Activated CD4-positive, alpha-beta T cell treated with anti-CD3 and anti-CD28 coated beads for 48 hours (primary cell): ENCODE measurements at places on chromosomes 7 and 10.

- no peak for DNase-seq
Observed at GRCh38 chr7:96417784-96418183, 95.9 kb upstream of the SLC25A13 start.

DNA sequence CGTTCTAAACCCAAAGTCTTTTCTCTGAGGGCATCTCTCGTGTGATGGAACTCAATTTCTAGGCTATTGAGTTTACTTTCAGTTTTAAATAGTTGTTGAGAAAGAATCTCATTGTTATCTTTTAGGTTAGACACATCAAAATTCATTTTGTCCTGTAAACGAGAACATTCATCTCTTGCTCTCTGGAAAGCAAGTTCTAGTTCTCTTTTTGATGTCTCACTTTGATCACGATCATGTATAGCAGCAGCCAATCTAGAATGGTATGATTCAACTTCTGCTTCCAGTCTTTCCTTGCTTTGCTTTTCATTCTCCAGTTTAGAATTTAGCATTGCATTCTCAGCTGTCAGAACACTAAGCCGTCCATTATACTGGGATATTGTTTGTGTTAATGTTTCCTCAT, 65.1 kb downstream of the ANKRD26 start:
- DNase-seq = no peak

DNA sequence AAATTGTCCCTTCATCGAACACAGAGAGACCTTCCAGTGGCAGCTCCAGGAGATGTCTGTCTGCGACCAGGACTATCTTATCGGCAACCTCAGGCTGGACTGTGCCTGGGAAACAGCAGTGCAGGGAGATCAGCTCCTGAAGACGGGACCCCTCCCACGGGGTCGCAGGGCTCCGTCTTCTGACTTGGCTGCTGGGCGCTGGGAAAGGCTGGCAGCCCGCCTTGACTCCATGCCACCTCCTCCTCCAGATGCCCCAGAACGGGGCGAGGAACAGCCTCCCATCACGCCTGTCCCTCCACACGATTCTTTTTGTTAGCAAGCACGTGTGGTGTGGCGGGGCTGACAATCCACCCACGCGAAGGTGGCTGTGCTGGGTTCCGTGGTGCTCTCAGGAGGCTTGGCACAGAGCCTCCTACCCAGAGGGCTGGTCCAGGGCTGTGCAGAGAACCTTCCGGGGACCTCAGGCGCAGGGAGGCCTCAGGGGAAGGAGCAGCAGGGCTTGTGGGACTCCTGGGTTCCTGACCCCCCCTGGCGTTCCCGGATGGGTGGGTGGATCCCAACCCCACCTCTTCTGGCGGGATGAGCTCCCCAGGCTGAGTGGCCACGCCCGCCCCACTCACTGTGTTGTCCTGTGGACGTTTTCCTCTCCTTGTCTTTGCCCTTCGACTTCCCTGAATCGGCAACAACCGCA, 47.6 kb upstream of the NKX6-2 start:
- DNase-seq = no peak

DNA sequence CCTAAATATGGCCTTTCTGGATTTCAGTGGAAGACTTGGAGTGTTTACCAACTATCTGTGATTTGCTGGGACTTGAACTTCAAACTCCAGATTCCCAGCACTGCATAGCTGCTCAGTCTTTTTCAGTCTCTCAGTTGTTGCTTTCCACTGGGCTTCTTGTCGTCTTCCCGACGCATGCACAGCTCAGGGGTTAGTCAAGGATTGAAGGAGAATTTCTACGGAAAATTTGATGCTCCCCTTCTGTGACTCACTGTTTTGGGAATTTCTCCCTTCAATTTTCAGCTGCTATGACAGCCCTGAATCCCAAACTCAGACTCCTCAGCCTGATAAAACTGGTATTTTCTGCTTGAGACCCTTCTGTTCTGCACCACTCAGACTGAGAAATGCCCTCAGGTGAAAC, 91.7 kb downstream of the CYP26A1 start:
- DNase-seq = no peak

GRCh38 chr10:31340343-31340742, 21.3 kb downstream of the ZEB1 start:
- DNase-seq = peak; percentile 23

DNA sequence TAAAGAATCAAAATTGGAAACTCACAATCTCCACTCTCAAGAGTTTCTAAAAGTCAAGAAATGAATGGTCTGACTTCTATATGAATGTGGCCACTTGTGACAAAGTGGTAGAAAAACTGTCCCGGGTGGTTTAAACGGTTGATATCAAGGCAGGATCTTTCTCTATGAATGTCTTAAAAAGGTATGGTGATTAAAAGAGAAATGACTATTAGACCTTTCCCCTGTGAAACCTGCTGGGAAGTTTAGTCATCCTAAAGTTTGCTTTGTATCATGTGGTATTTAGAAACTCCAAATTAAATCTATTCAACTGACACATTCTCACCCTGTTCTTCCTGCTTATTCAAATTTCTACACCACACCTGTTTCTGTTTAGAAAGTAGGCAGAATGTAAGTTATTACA, 492.5 kb downstream of the XPNPEP1 start:
- DNase-seq = no peak

GRCh38 chr7:2483494-2483893, 7.3 kb upstream of the GRIFIN start:
- no peak for DNase-seq

GRCh38 chr10:77176232-77176631, 461.4 kb downstream of the KCNMA1 start:
- no peak for DNase-seq

DNA sequence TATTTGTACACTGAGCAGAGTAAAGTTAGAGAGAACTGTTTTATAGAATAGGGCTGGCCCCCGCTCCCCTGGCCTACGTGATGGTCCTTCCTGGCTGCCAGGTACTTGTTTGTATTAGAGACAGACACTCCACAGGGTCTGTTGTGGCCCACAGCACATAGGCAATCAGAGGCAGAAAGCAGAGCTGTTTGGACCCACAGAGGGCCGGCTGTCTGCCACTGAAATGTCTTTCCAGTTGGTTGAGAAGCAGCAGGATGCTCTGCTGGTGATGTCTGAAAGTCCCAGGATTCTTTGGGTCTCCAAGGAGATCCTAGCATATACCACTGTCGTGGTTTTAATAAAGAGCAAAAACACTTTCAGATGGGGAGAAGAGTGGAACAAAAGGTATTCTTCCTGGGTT, 5.2 kb downstream of the STN1 start:
- DNase-seq = no peak

- no peak for DNase-seq
Observed at GRCh38 chr7:49443515-49443914, 329.9 kb upstream of the VWC2 start.

DNA sequence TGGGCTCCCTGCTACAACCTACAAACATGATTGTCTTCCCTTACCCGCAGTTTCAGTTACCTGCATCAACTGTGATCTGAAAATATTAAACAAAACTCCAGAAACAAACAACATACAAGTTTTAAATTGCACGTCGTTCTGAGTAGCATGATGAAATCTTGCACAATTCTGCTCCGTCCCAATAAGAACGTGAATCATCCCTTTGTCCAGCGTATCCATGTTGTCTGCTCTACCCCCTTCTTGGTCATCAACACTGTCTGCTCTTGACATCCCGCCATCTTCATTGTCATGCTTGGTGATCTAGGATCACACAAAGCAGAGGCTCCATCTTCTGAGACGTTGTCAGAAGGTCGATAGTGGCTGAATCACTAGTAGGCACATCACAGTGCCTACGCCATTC, 53.9 kb downstream of the ACADSB start:
- no peak for DNase-seq

DNA sequence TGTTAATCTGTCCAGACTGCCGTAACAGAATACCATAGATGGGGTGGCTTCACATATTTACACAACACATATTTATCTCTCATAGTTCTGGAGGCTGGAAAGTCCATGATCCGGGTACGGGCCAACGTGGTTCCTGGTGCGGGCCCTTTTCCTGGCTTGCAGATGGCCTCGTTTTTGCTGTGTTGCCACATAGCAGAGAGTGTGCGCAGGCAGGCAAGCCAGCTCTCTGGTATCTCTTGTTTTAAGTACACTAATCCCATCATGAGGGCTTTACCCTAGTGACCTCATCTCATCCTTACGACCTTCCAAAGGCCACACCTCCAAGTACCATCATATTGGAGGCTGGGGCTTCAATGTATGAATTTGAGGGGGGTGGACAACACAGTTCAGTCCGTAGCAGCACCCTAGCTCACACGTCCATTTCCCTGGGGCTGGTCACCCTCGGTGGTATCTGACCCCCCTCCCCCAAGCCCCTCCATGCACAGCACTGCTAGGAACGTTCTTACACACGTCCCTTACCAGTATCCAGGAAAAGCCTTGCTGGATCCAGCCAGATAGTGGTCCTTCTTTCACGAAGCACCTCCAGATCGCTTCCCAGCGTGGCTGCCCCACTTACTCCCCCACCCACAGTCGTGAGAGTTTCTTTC, 21.5 kb downstream of the CUX1 start:
- no peak for DNase-seq

DNA sequence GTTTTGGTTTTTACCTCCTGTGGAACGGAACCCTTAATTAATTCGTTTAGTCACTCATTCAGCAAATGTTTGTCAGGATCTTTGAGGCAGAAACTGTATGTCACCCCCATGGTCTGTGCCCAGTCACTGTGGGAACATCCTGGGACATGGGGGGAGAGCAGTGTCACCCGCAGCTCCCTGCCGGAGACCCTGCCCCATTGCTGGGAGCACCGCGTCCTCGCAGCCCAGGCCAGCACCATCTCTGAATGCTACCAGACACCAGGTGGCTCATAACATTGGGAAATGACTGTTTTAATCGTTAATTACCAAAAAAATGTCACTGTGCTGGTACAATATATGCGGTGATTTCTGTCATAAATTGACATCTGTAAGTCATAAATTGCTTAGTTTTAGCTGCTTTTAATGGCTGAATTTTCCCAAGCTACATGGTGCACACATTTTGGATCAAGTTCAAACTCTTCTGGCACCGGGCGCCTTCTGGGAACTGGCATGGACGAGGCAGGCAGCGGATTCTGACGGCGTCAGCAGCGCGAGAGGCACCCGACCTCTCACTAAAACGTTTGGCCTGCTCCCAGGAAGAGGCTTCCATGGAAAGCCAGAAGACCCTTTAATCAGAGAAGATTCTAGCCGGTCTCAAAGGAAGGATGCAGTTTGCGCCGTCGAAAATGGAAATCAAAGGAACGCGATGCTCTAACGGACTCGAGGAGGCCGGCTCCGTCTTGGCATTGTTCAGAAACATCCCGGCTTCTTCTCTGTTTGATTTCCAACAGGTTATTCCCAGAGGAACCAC, 184.2 kb downstream of the ADARB2 start:
- no peak for DNase-seq

DNA sequence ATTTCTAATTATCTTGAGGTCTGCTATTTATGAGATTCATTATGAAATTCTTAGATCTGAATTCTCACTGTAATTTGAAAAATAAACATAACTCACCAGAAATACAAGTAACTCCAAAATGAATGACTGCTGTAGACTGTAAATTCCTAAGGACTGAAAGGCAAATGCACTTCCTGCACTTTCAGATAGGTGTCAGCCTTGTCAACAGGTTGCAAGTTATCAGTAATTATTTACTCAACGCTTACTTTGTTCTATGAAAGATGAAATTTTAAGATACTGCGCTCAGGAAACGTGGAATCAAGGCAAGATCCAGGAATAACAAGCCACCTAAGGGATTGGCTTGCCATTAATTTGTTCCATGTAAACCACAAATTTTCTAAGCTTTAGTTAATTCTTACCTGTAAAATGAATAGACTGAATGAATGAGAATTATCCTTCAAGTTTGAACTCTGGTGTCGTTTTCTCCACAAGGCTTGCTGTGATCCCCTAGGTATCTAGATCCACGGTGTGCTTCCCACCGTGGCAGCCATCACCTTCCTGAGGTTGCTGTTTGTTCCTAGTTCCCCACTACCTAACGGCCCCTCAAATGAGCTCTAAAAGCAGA, 12.6 kb downstream of the DHX32 start:
- peak; percentile 11 for DNase-seq

DNA sequence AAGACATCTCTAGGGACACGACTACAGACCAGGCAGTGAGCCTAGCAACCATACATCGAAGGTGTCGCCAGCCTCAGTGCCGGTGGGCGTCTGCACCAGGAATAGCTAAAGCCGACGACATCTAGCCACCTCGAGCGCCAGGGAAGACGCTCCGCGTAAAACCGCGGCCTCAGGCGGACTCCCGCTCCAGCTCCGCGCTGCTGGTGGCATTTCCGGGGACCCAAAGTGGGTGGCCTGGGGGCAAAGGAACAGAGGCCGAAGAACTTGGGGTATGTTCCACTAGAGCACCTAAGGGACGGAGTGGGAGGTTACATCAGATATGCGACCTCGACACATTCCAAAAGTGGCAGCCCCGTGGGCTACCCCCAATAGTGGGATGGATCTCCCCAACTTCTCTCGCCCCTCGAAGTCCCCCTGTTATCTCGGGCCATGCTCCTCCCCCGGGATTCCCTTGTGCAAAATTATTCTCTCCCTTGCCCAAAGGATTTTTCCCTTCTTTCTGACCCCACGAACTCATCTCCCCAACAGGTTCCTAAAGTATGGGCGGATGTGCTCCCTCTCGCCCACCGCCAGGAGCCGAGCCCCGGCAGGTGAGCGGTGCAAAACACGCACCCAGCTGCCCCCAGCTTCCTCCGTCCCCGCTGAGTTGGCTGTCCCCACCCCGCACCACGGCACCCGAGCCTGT, 1.2 kb downstream of the KCNMA1 start:
- no peak for DNase-seq

DNA sequence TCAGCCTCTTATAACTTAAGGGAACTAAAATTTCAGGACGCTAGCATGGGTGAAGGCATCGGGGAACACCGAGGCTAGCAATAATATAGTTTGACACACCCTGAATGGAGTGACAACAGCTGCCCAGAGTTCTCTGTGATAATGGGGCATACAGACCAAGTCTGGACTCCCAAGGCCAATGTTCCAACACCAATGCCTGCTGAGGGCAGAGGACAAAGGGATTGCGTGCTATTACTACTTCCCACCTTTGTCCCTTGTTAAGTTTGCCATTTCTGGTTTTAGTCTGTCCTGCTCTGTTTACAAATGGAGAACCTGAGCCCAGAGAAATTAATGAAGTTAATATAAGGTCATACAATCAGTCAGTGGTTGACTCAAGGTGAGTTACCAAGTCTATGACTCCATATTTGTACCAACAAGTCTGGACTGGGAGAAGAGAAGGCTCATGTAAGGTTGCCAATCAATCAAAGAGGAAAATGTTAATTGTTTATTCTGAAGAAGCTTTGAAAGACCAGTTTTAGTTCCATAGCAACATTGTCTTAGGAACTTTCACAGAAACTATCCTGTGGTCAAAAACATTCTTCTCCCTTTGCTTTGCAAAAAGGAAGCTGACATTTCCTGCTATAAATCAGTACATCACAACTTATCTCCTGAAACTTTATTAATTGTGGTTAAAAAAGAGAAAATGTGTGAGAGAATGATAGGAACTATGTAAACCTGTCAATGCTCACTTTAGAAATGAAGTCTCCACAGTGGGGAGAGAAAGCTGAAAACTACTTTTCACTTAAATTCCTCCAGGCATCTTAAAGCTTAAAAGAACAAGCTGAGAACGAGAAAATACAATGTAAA, 74.5 kb downstream of the CCDC6 start:
- no peak for DNase-seq
